ENCODE measurements at places on chromosomes 4 and X.

- DNase-seq = no peak
These were observed 64.2 kb upstream of the DIPK2B start for GRCh38 chrX:45264865-45265264.

DNA sequence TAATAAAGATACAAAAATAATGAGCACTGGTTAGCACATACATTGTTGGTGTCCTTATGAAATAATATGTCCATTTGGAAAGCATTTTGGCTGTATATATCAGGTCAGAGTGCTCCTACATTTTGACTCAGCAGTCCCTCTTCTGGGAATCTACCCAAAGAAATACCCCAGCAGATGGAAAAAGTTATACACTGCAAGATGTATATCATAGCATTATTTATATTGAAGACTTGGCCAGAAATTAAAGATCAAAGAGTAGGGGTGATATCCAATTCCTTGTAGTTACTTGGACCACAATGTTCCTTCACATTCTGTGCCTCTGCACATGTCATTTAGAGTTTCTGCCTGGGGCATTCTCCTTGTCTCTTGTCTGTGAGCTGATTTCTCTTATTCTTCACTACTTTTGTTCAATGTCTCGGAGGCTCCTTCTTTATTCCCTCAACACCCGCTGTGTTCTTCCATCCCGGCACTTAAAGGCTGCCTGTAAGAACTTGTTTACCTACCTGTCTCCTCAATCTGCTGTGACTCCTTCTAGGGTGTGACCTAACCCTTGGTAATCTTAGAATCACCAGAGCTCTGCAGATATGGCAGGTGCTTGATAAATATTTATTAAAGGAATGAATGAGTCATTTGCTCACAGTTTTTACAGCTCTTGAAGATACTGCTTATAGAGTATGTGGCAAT is 3.1 kb upstream of the TSPAN5 start:
- DNase-seq = no peak

- DNase-seq = no peak
These were observed 319.6 kb upstream of the HS3ST1 start for GRCh38 chr4:11748164-11748872.

DNA sequence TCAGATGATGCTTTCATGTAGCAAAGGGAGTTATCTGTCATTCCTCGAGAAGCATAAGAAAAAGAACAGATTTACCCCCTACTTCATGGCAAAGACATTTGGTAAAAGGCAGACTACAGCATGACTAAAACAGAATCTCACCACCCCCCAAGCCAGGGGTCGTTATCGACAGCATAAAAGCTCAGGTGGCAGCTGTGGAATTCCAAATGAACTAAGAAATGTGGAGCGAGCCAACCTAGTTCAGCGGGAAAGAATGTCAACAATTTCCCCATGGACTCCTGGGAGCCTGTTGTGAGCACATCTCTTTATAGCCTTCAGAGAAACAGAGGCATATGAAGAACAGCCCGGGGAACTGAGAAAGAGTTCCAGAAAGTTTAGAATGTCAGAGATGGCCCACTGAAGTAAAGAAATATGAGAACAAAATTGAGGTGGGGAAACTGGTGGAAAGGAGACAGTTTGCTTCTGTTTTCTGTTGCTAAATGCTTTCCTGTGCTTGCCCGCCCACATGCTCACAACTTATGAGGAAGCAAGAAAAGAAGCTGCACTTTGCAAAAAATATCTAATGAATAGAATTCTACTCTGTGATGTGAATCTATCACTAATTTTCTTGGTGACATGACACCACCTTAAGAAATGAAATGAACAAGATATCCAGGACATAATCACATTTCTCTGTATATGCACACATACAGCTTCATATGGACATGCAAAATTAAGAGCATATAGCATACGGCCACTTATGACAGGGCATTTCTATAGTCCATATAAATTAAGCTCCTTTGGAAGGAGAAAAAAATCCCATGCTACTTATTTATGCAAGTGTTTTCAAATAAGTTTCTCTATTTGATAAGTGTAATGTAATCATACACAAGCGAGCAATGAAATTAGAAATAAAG is 135.3 kb upstream of the MID1 start:
- no peak for DNase-seq

DNA sequence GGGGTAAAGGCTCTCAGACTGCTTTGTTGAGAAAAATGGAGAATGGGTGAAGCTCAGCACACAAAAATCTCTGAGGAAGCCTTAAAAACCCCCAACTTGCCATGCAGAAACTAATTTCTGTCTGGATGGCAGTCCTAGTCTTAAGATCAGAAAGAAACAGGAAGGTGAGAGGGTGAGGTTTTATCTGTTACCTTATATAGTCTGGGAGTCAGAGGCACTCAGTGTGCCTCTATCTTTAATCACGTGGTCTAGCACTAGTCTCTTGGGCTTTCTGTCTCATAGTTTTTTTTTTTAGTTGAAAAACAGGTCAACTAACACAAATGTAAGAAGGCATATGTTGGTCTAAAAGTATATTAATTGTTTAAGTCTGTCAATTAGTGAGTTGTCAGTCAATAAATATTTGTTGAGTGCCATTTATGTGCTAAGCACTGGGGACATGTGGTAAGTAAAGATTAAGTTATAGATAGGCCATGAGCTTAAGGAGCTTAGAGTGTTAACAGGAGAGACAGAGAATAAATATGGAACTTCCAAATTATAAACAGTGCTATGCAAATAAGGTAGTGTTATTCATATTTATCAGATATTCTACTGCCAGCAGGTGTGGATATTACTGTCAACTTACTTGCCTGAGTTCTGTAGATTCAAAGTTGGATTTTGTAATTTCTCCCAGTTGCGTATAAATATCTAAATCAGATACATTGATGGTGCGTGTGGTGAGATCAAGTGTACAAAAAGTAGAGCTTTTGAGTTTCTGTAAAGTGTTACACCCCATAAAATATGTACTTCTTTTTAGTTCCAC is 7.0 kb downstream of the CYBB start:
- no peak for DNase-seq

DNA sequence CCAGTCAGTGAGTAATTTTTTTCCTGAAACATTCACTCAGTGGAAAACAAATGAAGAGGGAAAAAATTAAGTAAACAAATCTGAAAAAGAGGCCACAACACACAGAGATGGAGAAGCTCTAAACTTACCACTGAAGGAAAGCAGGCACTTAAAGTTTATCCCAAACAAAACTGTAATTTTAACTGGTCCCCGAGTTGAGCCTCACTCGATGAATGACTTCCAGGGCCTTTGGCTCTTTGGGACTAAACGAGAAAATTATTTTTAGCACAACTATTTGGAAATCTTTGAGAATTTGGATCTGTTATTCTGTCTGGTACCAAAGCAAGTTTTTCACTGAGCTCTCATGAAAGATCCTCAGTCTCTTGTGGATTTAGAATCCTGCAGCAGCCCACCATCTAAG is at the start of gene C1QTNF7:
TSS of gene C1QTNF7 (plus strand) at position 333 of the 400 bp plus-strand sequence. CDS start 7,711 bp downstream, outside the sequence.
- no peak for DNase-seq

- DNase-seq = peak; percentile 94
These were observed at the start of gene JADE1 for GRCh38 chr4:128809477-128810330. TSS of gene JADE1 (plus strand) at chr4:128809700. CDS start at chr4:128831759, 22,059 bp downstream.

DNA sequence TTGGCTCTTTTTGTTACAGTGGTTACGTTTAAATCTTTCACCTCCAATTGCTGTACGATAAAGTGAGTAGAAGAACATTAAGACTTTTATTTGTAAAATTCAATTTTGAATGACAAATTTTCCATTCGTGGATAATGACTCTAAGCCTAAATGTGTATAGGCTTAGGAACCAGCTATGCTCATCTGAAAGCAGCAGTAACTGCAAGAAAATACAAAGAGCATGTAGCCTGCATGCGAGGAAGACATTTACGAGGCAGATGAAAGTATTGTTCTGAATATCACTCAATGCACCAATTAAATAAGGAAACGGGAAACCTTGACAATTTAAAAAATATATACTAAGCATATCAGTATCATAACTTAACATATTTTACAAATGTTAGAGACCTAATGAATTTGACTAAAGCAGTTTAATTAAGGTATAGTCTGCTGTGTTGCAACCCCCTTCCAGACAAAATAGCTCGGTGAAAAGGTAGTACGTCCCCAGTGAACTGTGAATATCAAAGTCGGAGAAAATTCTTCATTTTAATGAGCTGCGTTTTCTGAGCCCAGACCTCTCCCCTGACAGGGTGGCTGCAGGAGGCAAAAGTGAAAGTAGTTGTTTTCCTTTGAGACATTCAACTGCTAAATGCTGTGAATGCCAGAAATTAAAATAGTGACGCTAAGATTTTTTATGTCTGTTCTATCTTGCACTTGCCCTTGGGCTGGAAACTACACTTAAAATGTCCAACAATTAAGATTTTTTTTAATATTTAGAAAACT is 1236.5 kb upstream of the TENM3 start:
- no peak for DNase-seq

DNA sequence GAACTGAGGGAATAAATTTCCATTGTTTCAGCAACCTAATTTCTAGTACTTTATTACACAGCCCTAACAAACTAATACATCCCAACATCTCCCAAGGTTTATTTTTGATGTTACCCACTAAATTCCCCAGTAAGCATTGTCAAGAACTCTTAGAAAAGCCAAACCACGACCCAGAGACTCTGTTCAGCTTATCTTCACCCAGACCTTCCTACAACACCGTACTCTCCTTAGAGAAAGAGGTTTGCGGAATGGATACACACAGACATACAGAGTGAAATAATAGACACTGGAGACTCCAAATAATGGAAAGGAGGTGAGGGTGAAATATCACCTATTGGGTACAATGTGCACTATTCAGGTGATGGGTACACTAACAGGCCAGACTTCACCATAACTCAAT is 75.6 kb downstream of the LRBA start:
- DNase-seq = peak; percentile 11

All from NCI-H82 (cell line).